Cardiac septum (tissue), 1 donor: ENCODE measurements at places on chromosomes 6 and 20. TPM values are rescaled to one million over a fixed set of nuclear protein-coding genes. Genes with fewer than 3 reads are reported as not detected.
A peak's percentile ranks its signal among the peaks of the same experiment; 100 is the strongest.

GRCh38 chr20:38245753-38246152, 14.8 kb downstream of the KIAA1755 start:
- peak; percentile 46 for DNase-seq

GRCh38 chr20:32560989-32561830, 23.9 kb downstream of the NOL4L start:
- no peak for DNase-seq

DNA sequence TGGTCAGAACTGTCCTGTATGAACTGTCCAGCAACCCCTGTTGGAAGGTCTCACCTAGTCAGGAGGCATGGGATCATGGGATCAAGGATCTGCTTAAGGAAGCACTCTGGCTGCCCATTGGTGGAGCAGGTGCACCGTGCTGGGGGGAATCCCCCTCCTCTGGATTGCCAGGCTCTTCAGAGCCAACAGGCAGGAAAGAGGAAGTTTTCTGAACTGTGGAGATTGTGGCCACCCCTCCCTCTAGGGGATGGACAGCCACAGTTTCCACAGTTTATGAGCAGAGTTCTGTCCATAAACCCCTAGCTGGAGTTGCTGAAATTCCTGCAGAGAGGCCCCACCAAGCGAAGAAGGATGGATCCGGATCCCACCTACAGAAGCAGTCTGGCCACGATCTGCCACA, 13.0 kb upstream of the HLA-DQB1 start:
- no peak for DNase-seq

GRCh38 chr6:39088331-39088730, 26.7 kb downstream of the SAYSD1 start:
- DNase-seq = no peak

The SNRPB gene
- total RNA-seq = 53.0 TPM

GRCh38 chr6:29617782-29618554, 15.0 kb downstream of the GABBR1 start:
- DNase-seq = no peak

- no peak for DNase-seq
Measured at GRCh38 chr6:160355001-160355400, 6.8 kb downstream of the SLC22A3 start.

DNA sequence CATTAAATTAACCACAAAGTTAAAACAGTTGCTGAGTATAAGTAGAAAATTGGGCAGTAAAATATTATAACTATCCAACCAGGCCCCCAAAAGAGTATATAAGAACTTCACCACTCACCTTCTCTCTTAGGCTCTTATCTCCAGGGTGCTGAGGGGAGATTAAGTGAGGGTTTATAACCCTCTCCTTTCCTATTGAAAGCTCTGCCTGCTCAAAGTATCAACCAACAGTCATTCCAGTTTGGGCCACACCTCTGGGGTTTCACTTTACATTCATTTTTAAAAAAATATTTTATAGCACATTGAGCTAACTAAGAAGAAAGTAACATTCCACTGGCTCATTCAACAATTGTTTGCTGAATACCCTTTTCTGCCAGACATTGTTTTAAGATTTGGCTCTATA, 22.1 kb downstream of the GSTA4 start:
- no peak for DNase-seq

The KCNG1 gene
- 0.48 TPM for total RNA-seq

GRCh38 chr20:48463096-48463720, 364.6 kb downstream of the PREX1 start:
- peak; percentile 70 for DNase-seq

DNA sequence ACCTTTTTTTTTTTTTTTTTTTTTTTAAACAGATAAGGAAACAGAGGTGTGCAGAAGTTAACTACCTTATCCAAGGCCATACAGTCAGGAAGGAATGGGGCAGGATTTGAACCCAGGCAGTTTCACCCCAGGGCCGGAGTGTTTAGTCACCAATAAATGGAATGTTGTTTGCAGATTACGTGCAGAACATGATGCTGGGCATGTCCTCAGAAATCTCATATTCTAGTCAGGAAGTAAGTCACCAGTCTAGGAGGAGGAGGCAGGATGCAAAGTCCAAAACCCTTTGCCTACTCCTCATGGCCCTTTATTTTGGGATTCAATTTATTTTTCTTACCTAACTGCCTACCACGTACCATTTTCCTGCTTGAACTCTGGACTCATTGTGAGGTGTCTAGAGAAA, 57.1 kb upstream of the LRRC1 start:
- no peak for DNase-seq

- no peak for DNase-seq
Measured at GRCh38 chr6:105243487-105243886, 63.7 kb upstream of the POPDC3 start.

DNA sequence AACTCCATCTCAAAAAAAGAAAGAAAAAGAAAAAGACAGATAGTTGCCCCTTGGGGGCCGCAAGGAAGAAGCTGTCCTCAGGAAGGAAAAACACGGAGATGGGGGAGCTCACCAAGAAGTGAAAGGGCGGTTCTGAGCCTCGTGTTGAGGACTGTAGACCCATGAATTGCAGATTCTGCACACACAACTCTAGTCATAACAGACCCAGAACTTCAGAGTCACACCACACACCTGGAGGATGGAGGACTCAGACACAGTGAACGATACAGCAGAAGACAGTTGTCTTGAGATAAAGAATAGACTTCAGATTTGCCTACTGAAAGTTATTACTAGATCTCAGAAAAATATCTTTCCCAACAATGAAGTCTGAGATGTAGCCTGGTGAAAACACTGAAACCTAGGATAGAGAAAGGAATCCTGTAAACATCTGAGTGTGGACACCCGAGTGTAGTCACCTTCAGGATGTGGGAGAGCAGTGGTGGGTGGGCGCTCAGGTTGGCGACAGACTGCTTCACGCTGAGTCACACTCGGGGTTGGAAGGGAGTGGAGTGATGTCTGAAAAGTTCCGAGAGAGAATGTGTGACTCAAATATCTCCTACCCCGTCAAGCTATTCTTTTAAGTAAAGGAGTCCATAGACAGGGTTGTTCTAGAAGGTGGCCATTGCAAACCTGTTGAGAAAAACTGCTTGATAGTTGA, 88.1 kb downstream of the MAP3K4 start:
- DNase-seq = no peak

- no peak for DNase-seq
Measured at GRCh38 chr6:138239774-138240173, 21.5 kb upstream of the PBOV1 start.

The SMLR1 gene
- not detected for total RNA-seq

DNA sequence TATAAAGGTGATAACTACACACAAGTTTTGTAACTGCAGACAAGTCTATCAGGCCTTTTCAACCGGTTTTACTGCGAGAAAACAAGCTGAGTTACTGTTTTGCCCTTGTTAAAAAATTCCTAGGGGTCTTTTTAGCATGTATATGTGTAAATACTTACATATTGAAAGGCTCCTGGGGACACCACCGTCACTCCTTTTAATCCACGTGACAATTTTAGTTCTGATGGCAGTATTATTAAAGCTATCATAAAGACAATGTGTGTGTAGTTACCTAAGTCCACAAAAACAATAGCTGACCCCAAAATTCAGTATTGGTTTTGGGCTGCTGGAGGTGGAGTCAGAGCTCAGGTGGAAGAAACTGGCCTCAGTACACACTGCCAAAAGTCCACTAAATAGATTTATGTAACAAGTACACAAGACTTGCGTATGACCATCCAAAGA, 41.3 kb upstream of the HFE start:
- DNase-seq = no peak

The SLC26A8 gene
- total RNA-seq = 0.13 TPM

DNA sequence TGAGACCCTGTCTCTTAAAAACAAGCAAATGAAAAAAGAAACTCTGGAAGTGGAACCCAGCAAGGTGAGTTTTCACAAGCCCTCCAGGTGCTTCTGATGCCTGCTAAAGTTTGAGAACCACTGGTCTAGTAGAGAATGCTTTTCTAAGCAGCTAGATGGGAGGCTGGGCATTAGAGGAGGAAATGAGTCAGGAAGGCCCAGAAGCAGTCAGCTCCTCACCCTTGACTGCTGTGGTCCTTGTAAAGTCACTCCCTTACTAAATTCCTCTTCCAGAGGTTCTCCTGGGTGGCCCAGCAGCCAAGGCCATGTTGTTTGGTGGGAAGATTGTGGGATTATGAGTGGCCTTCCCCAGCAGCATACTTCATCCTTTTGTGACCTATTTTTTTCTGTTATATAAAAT, 52.0 kb upstream of the FYN start:
- no peak for DNase-seq

- no peak for DNase-seq
Measured at GRCh38 chr6:154468760-154469159, 41.7 kb downstream of the CNKSR3 start.

The ZNF165 gene
- total RNA-seq = 0.13 TPM

DNA sequence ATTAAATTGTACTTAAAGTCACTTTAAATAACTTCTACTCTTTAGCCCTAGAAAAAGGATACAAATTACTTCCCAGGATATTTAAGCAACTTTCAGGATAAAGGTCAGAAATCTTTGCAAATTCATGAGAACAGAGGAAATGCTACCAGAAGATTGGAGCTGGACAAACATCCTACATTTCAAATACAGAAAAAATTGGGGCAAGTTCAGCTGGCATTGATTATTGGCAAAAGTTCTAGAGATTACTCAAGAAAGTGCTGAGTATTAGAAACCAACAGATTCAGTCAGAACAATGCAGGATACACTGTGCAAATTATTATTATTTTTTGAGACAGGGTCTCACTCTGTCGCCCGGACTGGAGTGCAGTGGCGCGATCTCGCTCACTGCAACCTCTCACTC, 6.0 kb downstream of the SLC22A23 start:
- DNase-seq = no peak

DNA sequence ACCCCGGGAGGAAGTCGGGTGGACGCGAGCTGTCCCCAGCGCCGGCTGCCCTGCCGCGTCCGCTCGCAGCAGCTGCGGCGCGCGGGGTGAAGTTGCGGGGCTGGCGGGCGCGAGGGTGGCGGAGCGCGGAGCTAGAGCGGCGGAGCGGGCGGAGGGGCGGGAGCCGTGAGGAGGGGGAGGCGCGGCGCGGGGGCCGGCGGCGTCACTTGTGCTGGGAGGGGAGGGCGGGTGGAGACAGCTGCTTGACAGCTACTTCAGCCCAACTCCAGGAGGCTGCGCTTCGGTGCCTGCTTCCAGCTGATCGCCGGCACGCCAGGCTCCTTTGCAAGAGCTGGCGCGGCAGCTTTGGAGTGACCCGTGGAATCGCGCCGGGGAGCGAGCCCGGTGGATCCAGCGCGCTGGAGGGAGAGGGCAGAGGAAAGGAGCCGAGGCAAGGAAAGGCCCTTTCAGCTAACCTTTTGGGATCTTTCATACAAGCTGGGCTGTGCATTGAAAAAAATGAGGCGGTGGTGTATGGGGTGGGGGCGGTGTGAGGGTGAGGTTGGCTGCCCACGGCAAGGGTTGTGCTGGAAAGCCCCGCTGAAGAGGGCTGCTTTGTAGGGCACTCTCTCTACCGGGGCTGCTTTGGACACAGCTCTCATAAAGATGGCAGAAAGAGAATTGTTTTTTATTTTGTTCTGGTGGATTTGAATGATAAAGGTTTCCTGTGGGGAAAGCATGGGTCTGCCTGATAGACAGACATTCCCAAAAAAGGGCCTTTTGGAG, 24.6 kb downstream of the RIPOR2 start:
- peak; percentile 80 for DNase-seq

DNA sequence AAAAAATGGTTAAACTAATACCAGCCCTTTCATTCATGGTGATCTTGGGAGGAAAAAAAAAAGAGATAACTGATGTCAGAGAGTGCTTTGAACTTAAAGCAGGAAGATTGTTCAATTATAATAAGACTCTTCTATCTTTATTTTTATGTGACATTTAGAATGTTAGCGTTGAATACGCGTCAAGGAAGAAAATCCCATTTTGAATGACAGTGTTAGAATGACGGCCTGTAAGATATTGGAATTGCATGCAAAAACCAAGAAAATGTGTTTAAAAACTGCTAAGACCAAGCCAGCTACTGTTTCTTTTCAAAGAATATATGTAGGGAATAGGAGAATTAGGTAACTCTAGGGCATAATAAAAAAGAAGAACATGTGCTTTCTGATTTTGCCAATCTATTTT, 123.0 kb downstream of the CARMIL1 start:
- DNase-seq = no peak

The CNPY3 gene
- 19.8 TPM for total RNA-seq

DNA sequence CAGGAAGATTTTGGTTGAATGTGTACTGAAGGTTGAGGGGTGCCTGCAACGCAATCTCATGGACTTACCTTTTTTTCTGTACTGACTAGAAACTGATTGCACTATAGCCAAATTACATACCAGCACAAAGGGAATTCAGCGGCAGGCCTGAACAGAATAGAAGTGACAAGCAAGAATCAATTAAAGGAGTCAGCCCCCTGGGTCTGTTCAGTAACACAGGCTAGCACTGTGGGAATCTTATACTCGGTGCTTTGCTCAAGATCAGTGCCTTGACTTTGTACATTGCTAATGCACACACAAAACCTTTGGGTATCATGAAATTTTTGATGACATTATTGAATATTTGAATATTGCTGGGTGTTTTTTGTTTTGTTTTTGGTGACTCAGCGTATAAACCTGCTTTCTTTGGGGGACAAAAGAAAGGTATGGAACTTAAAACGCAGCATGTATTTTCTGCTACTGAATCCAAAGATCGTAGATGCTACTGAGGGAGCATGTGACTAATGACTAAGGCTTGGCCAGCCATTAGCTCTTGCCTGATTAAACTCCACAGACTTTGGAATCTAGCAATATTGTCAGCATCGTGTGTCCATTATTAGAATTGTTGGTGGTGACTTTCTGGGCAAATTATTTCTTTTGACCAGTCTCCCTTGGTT, 236.6 kb downstream of the ARID1B start:
- no peak for DNase-seq

- peak; percentile 66 for DNase-seq
Measured at GRCh38 chr20:3727401-3728021, 5.0 kb upstream of the HSPA12B start.

- DNase-seq = no peak
Measured at GRCh38 chr6:133553652-133554051, 312.5 kb downstream of the EYA4 start.

- no peak for DNase-seq
Measured at GRCh38 chr6:111843347-111844147, 29.7 kb downstream of the FYN start.

- DNase-seq = no peak
Measured at GRCh38 chr6:9523462-9523861, 891.4 kb downstream of the TFAP2A start.

The CDSN gene
- total RNA-seq = not detected

- no peak for DNase-seq
Measured at GRCh38 chr6:122124908-122125307, 274.5 kb upstream of the HSF2 start.

GRCh38 chr6:43716099-43716498, 28.5 kb upstream of the MRPS18A start:
- DNase-seq = no peak

The THBS2 gene
- 28.8 TPM for total RNA-seq

GRCh38 chr6:159513914-159514313, 179.1 kb downstream of the SOD2 start:
- DNase-seq = no peak

- no peak for DNase-seq
Measured at GRCh38 chr6:25835442-25836283, 3.8 kb upstream of the SLC17A1 start.

The CDH4 gene
- total RNA-seq = not detected

The MDFI gene
- total RNA-seq = 4.3 TPM

The SEMG1 gene
- total RNA-seq = not detected

GRCh38 chr6:13604135-13604534, 11.0 kb upstream of the NOL7 start:
- DNase-seq = no peak
